ENCODE measurements at places on chromosomes 13 and 19.

- no peak for DNase-seq
Observed at GRCh38 chr19:12737835-12738351, 596 bp downstream of the GET3 start.

DNA sequence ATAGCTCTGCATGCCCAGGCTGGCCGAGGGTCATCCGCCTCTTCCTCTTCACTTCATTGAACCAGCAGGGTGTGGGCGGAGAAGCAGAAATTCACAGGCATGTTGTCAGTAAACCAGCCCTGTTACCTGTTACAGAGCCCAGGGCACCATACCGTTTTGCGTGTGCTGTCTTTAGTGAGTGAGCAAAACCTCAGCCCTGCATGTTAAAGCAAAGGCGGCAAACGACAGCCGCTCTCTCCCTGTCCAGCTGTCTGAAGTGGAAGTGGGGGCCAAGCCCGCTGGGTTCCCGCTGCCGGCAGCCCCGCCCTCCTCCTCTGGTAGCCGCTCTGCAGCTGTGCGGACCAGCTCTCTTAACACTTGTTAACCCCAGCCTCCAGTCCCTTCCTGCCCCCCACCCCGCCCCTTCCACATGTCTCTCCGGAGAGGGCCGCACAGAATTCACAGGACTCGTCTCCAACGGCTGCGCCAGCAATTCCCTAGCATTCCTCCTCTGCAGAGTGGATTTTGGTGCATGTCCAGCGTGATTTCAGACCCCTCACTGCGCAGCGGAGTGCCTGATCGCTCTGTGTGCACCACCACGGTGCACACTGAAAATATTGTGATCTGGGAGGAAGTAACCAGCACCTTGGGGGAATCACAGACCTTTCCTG lies 12.7 kb downstream of the KLHL26 start:
- no peak for DNase-seq

DNA sequence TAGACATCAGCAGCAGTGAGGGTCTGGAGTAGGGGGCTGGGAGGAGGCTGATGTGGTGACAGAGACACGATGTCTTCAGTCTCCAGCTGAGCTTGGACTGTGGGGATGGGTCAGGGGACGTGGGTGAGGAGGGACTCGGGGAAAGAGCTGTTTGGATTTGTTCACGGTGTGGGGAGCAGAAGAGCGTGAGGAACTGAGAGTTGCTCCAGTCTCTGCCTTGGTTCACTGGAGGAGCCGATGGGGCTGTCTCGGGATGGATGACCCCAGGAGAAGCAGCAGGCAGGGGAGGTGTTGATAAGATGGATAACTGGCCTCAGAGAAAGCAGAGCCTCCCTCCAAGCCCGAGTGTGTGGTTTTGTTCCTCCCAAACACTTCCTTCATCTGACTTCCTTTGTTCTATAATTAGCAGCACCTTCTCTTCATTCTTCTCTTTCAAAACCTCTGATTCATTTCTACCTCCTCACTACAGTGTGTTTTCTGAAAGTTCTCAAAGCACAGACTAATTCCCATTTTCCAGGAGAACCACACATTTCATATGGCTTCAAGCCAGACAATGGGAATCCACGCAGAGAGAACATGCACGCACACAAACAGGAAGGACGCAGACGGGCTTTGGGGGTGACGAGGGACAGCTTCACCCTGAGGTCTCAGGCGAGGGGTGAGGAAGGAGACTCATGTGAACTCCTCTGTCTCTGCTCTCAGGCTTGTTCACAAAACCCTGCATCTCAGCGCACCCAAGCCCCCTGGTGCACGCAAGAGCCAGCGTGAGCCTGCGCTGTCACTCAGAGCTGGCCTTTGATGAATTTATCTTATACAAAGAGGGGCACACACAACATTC lies 18.6 kb downstream of the LAIR2 start:
- DNase-seq = no peak

DNA sequence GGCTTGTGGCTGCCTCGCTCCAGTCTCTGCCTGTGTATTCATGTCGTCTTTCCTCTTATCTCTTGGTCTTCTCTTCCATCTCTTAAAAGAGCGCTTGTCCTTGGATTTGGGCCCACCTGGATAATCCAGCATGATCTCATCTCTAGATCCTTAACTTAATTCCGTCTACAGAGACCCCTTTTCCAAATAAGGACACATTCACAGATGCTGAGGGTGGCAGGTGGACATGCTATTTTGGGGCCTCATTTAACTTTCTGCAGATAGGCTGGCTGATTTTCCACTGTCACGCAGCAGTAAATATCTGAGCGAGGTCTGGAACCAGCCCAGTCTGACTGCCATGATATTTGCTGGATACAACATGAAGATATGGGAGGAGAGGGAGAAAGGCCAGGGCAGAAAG lies 41.5 kb upstream of the TSHZ3 start:
- DNase-seq = no peak

DNA sequence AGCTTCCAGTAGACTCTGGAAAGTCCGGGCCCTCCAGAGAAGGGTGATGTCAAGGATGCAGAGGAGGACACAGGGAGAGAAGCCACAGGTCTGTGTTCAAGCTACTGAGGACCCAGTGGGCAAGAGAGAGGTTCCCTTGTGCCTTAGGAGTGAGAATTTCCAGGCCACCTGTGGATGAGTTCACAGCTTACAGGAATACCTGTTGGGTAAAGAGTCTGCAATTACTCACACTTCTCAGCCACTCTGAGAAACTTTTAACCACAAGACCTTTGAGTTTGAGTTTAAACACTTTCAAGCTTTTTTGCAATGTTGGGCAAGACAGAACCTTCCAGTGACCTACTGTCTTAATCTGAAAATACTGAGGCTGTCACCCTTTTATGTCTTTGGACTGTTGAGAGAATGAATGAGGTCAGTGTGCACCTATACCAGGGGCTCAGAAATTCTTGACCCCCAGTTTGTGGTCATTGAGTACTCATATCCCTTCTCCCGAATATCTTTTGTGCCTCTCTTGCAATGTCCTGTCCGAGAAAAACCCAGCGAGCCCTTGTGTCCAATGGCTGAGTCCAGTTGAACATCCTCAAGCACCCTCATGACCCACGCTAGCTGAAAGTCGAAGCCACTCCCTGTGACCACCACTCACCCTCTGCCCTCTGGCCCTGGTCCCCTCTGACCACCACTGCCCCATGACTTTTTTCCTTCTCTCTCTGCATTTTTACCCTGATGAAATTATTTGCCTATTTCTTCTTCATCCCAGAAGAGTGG lies 368.5 kb upstream of the ZNF507 start:
- DNase-seq = no peak

DNA sequence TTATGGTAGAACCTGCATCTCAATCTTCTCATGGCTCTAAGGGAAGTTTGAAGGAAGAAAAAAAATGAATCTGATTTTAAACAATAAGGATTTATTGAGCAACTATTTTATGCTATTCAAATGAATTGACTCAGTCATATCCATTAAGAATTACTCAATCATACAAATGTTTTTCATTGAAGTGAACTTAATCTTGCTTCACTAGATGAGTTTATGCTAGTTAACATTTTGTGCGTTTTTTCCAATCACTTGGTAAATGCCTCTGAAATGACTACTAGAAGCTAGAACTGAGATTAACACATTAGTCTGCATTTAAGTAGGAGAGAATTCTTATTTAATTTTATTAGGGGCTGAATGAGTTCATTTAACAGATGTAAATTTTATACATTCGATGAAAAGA lies 25.2 kb downstream of the RXFP2 start:
- no peak for DNase-seq

- DNase-seq = no peak
Observed at GRCh38 chr13:75061909-75062308, 420.1 kb downstream of the TBC1D4 start.

GRCh38 chr13:22154041-22154440 lies 483.2 kb downstream of the FGF9 start:
- no peak for DNase-seq

DNA sequence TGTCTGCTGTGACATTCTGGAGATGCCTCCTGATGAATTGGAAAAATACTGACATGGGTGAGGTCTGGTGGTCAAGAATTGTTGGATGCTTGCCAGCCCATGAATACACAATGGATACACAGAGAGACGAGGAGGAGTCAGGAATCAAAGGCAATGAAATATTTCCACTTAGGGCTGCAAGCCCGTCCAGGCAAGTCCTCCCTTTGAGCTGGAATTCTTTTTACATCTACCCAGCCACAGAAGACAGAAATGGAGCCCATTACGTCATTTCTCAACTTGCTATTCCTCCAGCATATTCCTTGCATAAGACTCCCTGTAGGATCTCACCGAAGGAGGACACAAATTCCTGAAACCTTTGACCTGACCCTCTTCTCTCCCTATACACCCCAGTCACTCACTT lies 15.7 kb upstream of the IGFL4 start:
- no peak for DNase-seq

DNA sequence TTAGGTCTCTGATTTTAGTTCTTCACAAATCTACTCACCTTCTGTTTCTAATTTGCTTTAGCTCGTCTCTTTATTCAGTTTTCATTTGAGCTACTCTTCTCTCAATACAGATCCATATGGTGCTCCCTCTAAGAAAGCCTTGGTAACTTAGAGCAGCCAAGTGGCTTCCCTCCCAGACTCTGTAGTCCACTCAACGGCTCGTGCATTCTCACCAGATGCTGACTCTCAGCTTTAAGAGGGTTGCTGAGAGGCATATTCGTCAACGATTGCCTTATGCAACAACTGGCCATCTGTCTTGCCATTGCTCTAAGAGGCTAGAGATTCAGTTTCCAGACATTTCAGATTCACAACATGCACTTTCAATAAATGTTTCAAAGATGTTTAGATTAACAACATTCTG lies 785.8 kb upstream of the SLC10A2 start:
- no peak for DNase-seq

DNA sequence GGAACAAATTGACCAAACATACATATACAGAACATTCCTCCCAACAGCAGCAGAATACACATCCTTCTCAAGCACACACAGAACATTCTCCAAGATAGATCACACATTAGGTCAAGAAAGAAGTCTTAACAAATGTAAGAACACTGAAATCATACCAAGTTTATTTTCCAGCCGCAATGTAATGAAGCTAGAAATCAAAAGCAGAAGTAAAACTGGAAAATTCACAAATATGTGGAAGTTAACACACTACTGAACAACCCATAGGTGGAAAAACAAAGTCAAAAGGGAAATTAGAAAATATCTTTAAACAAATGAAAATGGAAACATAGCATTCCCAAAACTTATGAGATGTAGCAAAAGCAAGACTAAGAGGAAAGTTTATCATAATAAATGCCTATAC lies 692.6 kb downstream of the DIAPH3 start:
- no peak for DNase-seq

GRCh38 chr19:4816202-4816949 lies 15.1 kb downstream of the TICAM1 start:
- no peak for DNase-seq

GRCh38 chr13:106484084-106484483 lies 51.4 kb downstream of the EFNB2 start:
- no peak for DNase-seq

- no peak for DNase-seq
Observed at GRCh38 chr13:76852986-76853385, 33.2 kb downstream of the KCTD12 start.

GRCh38 chr19:3983936-3984583 lies 1.2 kb downstream of the EEF2 start:
- no peak for DNase-seq

- DNase-seq = no peak
Observed at GRCh38 chr13:48585456-48585840, 52.6 kb upstream of the RCBTB2 start.

GRCh38 chr19:36032251-36033104 lies at the start of gene CLIP3:
Gene CLIP3, minus strand, starts transcription at chr19:36032873. Its CDS starts 516 bp downstream, at chr19:36032357.
- DNase-seq = peak; percentile 10

- DNase-seq = no peak
Observed at GRCh38 chr13:47650209-47650608, 350.9 kb downstream of the SUCLA2 start.

DNA sequence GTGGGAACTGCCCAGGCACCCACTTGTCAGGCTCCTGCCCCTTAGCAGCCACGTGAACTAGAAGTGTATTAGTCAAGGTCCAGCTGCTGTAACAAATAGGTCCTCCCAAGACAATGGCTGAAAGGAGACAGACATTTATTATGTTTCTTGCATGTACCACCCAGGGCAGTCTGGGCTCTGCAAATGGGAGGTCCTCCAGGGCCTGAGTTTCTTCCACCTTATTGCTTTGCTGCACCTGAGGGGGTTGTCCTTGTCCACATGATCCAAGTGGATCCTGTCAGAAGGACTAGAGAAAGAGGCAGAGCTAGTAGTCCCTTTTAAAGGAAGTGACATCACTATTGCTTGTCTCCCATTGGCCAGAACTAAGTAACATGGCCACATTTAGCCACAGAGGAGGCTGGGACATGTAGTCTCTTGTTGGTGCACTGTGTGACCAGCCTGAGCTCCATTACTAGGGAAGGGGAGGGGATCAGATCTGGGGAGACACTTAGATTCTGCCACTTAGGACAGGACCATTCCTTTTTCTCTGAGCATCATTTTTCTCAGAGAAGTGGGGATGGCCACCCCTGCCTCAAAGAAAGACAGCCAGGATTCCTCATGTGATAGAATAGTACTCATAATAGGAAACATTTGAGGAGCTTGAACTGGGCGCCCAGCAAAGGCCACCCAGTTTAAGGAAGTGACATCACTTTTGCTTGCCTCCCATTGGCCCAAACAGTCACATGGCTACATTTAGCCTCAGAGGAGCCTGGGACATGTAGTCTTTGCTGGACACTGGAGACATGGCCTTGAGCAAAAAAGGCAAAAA lies 15.1 kb downstream of the CC2D1A start:
- DNase-seq = no peak

DNA sequence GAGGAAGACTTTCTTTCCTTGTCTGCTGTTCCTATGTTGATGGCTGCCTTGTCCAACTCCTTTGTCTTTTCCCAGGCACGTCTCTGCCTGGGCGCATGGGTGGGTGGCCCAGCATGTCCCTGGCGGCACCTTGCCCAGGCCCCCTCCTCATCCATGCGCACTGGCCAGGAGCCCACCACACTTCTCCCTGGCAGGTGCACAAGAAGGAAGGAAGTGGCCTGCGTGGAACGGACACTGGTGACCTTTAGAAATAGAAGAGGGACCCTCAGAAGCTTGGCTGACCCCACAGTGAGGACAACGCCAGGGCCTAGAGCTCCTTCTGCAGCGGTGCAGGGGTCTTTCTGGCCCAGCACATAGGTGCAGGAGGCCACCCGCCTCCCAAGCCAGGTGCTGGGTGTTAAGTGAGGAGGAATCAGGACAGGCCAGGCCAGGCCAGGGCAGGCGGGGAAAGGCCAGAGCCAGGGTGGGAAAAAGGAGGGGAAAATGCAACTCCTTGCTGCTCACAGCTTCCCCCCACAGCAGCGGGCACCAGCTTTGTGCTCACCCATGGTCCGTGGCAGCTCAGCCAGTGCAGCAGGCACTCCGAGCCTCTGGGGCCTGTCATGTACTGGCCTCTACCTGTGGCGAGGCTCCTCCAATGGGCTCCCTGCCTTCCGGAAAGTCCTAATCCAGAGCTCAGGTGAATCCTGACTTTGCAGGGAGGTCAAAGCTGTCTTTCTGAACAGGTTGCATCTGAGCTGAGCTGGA lies 104.0 kb downstream of the SOX1 start:
- no peak for DNase-seq

- no peak for DNase-seq
Observed at GRCh38 chr13:79126706-79127105, 279.3 kb downstream of the RBM26 start.
